ENCODE measurements at places on chromosomes 5 and 9. TPM values are rescaled to one million over a fixed set of nuclear protein-coding genes. Genes with fewer than 3 reads are reported as not detected.

The DMRTA1 gene
- total RNA-seq: 1.4 TPM

The MTAP gene
- total RNA-seq: not detected

The ALG2 gene
- total RNA-seq: 56.6 TPM

DNA sequence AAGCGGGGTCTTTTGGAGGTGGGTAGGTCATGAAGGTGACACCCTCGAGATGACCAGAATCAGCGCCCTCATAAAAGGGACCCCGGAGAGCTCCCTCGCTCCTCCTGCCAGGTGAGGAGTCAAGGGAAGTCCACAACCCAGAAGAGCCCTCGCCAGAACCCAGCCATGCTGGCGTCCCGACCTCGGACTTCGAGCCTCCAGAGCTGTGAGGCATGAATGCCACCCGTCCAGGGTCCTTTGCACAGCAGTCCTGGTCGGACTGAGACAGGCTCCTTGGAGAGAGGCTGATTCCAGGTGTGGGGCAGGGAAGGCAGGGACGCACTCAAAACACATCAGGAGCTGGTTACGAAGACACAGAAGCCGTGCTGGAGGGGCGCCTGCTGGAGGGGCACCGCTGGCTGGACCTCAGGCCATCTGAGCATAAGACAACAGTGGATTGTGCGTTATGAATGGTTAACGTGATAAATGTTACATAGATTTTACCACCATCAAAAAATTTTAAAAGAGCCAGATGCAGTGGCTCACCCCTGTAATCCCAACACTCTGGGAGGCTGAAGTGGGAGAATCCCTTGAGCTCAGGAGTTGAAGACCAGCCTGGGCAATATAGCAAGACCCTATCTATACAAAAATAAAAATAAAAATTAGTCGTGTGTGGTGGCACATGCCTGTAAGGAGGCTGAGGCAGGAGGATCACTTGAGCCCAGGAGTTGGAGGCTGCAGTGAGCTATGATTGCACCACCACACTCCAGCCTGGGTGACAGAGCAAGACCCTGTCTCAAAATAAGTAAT is 5.7 kb upstream of the CLIC3 start:
- DNase-seq: no peak

- DNase-seq: no peak
Observed at GRCh38 chr5:180259260-180259611, 32.6 kb downstream of the MAPK9 start.

- DNase-seq: no peak
Observed at GRCh38 chr9:130681769-130682420, 11.7 kb upstream of the EXOSC2 start.

DNA sequence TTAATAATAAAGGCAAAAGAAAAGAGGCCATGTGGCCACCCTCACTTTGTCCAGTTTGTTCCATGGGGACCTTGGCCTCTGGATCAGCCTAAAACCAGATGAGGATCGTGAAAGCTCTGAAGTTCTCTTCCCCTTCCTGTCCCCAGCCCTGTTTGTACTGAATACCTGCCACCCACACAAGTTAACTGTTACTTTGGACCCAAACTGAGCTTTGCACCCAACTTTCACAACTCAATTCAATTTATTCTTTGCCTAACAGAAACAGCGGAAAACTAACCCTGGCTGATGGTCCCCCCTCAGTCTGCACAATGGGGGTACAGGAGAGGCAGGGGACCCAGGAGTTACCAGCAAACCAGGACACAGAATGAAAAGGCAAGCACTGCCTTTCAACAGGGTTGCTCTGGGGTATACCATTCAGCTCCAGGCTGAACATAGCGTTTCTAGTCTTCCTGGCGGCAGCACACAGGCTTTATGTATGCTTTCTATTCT is 28.2 kb downstream of the ABCA1 start:
- DNase-seq: no peak

DNA sequence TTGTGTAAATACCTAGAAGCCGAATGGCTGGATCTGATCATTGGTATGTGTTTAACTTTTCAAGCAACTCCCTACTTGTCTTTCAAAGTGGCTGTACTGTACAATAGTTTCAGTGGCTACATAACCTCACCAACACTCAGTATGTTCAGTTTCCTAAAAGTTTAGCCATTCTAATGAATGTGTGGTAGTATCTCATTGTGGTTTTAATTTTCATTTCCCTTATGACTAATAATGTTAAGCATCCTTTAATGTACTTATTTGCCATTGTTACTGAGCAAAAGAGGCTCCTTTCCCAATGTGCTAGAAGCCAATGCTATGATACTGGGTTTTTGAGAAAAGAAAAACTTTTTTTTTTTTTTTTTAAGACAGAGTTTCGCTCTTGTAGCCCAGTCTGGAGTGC is 27.8 kb upstream of the ALDOB start:
- no peak for DNase-seq

DNA sequence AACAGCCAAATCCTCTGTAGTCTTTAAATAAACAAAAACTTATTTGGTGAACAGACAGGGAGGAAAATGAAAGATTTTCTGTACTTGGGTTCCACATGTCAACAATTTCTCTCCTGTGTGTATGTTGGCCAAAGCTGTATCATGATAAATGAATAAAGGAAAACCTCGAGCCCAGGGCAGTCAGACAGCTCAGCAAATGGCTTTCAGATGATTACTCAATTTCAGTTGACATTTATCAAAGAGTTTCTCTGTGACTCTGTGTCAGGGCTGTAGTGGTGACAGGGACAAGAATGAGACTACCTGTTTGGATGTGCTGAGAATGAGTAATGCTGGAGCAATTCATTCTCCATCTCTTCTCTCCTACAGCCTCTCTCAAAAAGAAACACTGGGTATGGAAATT is 45.7 kb upstream of the PTGS1 start:
- no peak for DNase-seq

GRCh38 chr9:35311891-35312639 is 150.3 kb downstream of the UNC13B start:
- no peak for DNase-seq

DNA sequence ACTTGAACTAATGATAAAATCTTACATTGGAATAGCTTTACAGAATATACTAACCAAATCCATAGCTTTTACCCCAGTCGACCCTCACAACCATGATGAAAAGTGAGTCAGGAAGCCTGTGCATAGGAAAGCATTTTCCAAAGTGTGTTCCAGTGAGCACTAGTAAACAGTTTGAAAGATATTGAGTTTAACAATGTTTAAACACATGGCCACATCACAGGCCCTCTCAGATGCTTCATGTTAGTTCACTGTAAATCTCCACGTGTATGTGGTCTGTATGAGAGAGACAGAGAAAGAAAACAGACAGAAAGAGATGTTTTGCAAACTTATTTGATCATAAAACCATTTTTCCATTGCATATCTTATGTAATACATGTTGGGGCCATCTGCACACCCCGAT is 27.0 kb downstream of the PRUNE2 start:
- no peak for DNase-seq

GRCh38 chr5:33829430-33829829 is 62.4 kb downstream of the ADAMTS12 start:
- DNase-seq: no peak

DNA sequence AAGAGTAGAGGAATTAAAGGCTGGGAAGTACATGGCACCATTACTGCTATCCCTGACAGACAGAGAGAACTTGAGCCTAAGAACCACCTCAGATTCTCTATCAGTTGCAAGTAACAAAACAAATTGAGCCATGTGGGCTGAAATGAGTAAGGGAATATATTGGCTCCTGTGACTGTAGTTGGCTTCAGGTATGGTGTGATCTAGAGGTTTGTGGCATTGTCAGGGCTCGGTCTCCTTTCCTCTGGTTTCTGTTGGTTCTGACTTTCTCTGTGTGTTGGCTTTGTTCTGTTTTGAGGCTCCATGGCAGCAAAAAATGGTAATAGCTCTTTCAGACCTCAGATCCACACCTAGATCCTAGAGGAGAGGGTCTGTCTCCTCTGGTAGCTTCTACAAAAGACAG is 5.7 kb downstream of the GALNT10 start:
- no peak for DNase-seq

GRCh38 chr9:87497604-87498045 is at the start of gene DAPK1:
DAPK1 (plus strand) TSS chr9:87497867; CDS start chr9:87499078, 1,211 bp downstream.
- no peak for DNase-seq
